Fibroblast of skin of scalp (primary cell): ENCODE measurements at places on chromosomes 5 and 9.

DNA sequence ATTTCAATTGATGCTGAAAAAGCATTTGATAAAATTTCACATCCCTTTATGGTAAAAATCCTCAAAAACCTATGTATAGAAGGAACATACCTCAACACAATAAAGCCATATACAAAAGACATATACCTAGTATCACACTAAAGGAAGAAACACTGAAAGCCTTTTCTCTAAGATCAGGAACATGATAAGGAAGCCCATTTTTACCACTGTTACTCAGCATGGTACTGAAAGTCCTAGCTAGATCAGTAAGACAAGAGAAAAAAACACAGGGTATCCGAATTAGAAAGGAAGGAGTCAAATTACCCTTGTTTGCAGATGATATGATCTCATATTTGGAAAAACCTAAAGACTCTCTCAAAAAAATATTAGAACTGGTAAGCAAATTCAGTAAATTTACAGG lies 350.2 kb upstream of the PDE4D start:
- DNase-seq: no peak

DNA sequence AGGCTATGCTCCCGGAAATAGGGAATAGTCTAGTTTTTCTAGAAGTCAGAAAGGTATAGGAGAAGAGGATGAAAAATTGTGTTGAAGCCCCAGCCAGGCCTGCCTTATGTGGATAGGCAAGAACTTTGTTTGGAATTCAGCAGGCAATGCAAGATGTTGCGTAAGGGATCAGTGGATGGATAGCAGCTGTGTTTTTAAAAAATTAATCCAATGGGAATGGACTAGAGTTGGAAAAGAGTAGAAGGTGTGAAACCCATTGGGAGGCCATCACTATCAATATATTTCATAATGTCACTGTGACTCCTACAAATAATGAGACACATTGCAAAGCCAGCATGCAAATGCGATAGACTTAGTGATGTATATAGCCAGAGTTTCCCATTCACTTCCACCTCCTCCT lies 281.9 kb downstream of the MARCHF11 start:
- no peak for DNase-seq

DNA sequence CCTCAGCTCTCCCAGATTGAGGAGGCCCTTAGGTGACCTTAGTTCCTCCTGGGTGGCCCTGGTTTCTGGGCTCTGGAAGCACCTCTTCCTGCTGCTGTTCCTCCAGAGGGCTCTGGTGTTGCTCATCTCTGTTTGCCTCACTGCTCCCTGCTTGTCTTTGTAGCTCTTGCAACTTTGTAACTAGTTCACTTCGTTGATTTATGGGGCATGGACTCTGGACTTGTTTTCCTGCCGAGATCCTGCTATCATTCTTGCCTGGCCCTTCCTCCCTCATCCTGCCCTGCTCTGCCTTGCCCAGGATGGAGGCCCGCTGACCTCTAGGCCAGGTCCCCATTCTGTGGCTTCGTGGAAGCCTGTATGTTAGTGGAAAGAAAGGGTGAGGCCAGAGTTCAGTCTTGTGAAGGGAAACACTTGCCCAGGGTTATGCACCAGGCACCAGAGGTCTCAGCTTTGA lies 169.3 kb downstream of the MACROH2A1 start:
- DNase-seq: no peak

DNA sequence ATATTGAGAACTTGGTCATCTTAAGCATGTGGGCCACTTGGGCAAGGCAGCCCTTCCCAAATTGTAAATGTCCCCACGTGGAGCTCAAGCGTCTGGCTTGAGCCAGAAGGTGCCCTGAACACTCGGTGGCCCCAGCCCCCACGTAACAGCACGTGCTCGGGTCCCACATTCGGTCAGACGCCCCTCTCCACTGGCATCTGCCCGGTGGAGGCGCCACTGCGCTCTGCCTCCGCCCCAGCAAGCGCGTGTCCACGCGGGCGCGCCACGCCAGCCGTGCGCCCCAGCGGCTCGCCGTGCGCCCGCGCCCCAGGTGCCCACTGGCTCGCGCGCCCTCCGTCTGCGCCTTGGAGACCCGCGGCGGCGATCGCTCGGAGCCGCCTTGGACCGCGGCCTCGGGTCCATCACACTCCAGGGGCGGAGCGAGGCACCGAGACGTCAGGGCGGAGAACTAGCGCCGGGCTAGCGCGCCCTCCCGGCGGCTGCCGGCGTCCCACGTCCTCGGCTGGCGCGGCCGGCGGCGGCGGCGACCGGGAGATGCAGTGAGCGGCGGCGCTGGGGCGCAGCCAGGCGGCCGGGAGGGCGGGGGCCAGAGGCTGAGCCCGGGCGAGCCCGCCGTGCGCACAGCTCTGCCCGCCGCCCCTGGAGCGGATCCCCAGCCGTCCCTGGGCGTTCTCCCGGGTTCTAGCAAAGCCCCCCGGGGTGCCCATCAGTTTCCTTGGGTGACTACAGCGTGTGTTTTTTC lies at the start of gene PALM2AKAP2:
PALM2AKAP2 (plus strand) TSS at position 488 of the 742 bp plus-strand sequence. CDS start 291 bp downstream, outside the sequence.
- peak; percentile 85 for DNase-seq

GRCh38 chr5:172722327-172722815 lies 48.6 kb downstream of the DUSP1 start:
- no peak for DNase-seq

DNA sequence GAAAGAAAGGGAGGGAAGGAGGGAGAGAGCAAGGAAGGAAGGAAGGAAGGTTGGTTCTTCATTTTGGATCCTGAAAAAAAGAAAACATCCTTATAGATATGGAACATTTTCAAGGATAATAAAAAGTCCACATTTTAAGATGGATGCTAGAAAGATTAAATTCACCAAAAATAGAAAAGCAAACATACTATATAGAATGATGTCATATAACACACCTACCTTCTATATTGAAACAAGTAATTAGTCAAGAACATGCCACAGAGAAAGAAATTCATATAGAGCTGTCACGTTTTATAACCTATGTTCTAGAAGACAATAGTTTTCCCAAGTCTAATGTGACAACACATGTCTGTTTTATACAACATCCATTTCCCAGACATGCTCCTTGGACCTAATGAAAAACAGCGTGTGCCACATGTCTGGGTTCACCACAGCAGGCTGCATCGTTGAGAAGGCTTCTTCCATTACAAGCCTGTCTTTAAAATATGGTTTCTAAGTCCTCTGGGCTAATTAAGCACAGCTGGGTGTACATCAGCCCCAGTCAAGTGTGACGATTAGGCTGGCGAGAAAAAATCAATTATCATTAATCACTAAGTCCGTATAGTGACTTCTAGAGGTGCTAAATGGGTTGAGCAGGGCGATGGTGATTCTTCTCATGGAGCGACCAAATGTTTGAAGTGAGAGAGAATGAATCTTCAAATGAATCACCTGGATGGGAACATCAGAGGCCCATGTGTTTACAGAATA lies 301.8 kb downstream of the TLE1 start:
- no peak for DNase-seq

- DNase-seq: no peak
These were observed 5.3 kb downstream of the IL12B start for GRCh38 chr5:159324986-159325385.

DNA sequence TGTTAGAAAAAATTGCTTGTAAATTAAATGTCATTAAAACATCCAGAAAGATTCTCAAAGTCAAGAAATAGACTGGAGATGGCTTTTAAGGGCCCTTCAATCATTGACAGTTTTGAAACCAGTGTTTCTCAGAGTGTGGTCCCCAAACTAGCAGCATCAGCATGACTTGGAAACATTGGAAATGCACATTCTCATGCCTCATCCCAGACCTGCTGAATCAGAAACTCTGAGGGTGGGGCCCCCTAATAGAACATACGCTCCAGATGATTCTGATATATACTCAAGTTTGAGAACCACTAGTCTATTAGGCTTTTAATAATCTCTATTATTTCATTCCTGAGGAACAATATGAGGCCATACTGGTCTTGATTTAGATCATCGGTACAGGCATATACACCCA lies 181.6 kb downstream of the SMARCA2 start:
- DNase-seq: no peak

DNA sequence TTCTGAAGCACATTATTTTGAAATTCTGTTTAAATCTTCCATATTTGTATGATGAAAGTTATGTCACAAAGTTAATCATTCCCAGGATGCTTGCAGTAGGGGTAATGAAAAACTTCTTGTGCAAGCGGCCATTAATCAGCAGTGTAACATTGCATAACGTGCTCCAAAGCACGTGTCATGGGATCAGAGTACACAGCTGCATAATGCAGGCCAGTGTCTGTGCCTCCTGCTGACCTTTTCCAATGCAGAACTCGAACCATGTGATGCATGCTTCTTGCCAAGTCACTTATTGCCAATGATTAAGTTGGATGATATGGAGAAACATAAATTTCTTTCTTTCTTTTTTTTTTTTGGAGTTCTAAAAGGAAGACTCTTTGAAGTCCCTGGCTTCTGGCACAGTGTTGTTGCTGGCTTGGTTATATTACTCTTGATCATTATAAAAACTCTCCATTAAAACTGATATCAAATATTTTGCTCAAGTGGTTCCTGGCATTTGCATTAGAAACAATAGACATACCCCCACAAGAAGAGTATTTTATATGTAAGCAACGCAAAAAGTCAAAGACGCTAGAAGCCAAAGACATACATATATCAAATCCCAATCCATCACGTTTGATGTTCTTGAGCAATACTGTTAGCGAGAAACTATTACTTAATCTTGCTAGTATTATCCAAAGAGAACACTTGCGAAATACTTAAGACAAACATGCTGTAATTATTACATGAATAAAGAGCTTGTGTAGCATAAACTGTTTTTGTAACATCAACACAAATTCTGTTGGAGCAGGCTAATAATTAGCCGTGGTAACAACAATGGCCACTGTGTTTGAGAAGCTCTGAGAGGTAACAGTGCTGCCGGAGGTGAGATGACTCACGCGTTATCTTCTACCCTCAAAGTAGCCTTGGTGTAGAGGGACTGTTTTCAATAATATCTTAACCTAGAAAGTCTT lies 164.2 kb downstream of the AUH start:
- DNase-seq: peak; percentile 95

DNA sequence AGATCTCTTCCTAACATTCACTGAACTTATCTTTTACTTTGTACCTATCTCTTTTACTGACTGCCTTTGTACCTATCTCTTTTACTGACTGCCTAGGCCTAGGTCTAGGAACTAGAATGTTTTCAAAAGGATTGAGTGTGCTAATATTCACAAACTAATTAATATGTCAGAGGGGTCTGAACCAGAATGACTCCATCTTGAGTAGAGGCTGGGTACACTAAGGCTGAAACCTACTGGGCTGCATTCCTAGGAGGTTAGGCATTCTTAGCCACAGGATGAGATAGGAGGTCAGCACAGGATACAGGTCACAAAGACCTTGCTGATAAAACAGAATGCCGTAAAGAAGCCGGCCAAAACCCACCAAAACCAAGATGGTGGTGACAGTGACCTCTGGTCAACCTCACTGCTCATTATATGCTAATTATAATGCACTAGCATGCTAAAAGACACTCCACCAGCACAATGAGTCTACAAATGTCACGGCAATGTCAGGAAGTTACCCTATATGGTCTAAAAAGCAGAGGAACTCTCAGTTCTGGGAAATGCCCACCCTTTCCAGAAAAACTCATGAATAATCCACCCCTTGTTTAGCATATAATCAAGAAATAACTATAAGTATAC lies 2.5 kb upstream of the RHOBTB3 start:
- no peak for DNase-seq

DNA sequence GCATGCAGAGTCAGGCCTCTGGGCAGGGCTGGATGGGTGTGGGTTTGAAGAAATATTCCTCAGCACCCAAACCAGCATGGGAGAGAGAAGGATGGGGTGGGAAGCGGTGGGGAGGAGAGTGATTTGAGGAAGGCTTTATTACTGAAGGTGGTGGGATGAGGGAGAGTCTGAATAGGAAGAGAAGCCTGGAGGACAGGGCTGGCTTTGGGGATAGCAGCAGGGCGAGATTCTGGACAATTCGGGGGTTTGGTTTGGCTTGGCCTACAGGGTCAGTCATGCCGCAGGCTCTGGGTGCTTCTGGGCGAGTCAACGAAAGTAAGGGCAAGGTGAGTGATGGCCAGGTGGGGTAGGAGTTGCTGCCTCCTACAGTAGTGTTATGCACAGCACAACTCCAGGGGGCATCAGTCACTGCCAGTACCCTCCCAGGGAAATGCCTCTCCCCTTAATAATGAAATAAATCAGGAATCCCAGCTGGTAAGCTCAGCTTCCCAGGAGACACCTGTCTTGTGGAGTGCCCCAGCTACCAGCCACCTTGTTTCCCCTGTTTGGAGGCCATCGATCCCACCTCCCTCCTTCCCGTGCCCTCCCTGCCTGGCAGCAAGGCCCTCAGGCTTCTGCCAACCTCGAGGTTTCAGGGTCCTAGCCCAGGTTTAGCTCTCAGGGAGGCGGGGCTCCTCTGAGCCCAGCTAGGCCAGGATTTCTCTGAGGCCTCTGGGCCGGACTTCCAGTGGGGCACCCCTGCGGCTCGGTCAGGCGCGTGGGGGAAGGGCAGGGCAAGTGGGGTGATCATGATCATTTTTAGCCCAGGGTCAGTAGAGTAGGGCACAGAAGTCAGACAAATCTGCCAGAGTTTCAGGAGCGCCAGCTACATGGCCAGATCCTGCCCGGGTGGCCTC lies 741 bp upstream of the NKX2-5 start:
- no peak for DNase-seq

- no peak for DNase-seq
These were observed 11.4 kb upstream of the HAUS6 start for GRCh38 chr9:19113964-19114679.

DNA sequence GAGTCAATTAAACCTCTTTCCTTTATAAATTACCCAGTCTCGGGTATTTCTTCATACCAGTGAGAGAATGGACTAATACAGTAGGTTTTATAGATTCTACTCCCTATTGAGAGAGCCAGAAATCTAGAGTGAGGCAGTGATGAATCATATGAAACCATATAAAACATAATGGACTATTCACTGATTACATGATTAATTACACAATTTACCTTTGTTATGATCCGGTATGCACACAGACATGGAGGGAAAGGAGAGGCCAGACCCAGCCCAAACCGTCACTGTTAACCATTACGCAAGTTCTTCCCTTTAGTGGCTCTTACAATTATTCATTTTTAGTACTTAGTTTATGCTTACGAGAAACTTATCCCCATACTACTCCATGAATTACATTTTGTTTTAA lies 205.0 kb downstream of the DNAH5 start:
- DNase-seq: no peak

DNA sequence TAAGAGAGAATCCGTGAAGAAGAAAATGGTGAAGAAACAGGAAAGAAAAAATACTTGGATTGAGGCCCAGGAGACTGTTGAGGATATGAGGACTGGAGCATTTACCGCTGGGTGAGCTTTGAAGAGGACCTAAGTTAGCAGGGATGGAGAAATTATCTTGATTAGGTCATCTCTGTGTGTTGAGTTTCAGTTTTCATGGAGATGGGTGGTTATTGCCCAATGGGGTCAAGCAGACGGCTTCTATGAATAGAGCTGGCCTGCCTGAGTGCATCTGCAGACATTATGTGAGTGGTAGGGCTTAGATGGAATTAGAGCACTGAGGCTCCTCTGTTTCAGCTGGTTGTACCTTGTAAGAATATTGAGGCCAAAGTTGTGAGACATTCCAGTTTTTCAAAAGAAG lies 245.4 kb upstream of the FBXL7 start:
- no peak for DNase-seq
